ENCODE measurements at places on chromosomes 3 and 15. TPM values are rescaled to one million over a fixed set of nuclear protein-coding genes. Genes with fewer than 3 reads are reported as not detected.

DNA sequence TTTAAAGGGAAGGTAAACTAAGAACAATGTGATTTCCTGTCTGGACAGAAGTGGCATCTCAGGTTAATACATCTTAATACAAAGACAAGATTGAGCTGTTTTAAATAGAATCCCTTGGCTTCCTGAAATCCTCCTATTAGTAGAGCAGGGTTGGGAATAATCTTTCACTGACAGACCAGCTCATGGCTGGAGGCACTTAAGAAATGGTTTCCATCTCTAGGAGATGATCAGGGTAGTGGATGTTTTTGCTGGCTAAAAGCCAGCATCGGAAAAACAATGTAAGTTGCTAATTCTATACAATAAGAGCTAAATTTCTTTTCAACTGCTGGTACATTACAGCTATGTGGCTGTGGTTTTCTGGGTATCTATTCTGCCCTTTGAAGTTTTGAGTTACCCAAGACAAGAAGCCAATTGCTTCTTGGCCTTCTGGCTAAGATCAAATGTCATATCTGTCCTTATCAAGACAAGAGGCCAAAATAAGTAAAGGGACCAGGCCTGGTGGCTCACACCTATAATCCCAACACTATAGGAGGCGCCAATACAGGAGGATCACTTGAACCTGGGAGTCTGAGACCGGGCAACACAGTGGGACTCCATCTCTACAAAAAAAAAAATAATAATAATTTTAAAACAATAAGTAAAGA is 49.6 kb downstream of the SHQ1 start:
- DNase-seq: no peak

DNA sequence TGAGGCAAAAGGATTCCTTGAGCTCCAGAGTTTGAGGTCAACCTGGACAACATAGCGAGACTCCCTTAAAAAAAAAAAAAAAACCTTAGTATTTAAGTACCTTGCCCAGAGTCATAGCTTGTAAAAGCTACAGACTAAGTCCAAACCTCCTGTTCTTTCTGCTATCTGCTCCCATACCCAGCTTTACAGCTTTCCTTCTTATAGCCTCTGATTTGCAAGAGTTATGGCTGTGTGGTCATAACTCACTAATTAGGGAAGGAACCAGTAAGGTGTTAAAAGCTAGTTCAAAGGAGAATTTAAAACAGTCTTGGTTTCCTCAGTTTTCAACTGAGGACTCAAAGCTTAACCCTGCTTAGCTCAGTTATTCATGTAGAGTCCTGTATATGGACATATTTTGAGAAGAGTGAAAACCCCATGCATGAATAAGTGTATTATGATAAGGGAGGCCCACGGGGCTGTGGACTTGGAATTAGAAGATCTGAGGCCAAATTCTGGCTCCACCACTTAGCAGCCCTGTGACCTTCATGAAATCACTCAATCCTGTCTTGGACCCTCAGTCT is 135.5 kb upstream of the SMAD3 start:
- no peak for DNase-seq

DNA sequence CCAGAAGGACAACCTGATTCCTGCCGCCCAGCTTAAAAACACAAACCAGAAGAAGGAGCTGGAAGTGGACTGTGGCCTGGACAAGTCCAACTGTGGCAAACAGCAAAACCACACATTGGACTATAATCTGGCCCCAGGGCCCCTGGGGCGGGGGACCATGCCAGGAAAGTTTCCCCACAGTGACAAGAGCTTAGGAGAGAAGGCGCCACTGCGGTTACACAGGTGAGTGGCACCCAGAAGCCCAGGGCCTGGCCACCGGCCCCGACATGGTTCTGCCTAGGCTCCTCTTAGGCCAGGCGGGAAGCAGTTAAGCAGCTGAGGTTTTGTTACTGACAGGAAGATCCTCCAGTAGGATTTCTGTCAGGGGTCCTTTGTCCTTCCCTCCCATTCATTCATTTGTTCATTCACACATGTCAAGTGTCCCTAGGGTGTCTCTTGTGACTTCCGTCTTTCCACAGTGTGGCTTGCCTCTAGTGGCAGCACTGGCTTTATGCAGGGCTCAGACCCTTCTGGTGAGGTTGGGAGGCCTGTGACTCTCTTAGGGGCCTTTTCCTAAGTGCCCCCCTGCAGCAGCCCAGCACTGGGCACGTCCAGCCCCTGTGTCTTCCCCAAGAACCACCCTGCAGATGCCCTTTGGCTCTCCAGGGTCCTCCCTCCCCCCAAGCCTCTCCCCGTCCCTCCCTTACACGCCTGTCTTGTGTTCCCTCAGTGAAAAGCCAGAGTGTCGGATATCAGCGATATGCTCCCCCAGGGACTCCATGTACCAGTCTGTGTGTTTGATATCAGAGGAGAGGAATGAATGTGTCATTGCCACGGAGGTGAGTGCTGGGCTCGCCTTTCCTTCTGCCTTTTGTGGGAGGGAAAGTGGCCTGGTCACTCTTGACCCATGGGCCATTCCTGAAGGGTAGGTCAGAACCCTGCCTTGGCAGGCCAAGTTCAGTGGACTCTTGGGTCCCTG is 7.8 kb downstream of the DLL4 start:
- no peak for DNase-seq

DNA sequence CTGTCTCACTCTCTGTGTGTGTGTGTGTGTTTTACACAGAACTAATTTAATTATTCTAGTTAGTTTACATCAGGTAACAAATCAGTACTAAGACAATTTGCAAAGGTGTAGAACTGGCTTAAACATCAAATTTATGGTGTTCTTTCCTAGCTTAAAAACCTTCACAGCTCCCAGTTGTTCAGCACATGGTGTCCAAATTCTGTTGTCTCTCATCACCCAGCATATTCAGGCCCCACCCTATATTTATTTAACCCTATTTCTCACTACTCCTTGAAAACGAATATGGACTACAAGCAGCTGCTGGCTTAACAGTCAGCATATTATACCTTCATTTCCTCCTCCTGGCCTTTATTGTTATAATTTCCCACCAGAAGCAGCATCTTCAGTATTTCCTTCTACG is 1.2 kb downstream of the IL20RB start:
- DNase-seq: no peak

- DNase-seq: no peak
Measured at GRCh38 chr15:88661761-88662556, 23.1 kb downstream of the ISG20 start.

- DNase-seq: no peak
Measured at GRCh38 chr15:95646484-95647273, 683.8 kb upstream of the NR2F2 start.

GRCh38 chr3:113038328-113038727 is 47.5 kb downstream of the GTPBP8 start:
- DNase-seq: no peak

DNA sequence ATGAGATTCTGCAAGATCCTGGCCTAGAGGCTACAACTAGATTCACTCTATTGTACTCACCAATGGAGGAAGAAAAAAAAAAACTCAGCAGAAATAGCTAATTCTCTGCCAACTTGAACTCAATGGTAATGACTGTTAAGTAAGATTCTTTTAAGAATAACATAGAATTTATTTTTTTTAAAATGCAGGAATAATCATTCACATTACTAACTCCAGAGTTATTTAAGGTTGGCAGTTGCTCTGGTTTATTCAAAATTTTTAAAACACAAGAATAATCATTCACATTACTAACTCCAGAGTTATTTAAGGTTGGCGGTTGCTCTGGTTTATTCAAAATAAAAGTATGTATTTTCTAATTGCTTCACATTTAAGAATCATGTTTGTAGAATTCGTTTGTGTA is 1071.9 kb downstream of the IGSF11 start:
- no peak for DNase-seq

GRCh38 chr15:33639978-33640377 is 328.3 kb upstream of the CHRM5 start:
- no peak for DNase-seq

The IMPG2 gene
- 0.52 TPM for total RNA-seq

The TNIK gene
- total RNA-seq: 9.0 TPM

Data from thymus (tissue), 14 donors.